NCI-H2171 (cell line): ENCODE measurements at places on chromosomes 6 and 20.

DNA sequence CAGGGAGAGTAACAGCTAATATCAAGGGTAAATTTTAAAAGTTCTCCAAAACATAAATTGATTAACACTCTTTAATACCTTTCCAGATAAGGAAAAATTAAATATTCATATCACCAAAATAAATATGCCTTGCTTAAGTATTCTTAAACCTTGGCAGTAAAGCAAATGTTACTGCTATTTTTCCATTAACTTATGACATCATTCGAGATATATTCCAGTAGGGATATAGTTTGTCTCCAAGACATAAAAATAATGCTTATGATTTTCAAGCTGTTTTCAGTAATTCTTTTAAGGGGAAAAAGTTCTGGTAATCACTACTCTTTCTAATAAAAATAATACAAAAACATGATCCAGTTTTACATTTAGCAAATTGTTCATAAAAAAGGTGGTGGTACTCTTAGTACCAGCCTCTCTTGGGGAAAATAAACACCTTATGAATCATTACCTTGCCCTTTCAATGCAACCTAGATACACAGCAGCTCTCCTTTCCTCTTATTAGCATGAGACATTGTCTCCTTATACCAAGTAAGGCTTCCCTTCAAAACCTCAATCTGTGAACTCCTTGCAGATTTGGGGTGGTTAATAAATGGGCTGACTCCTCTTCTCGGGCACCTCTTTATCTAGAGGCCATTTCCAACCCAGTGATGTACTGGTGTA lies 31.5 kb upstream of the LTV1 start:
- no peak for DNase-seq

- no peak for DNase-seq
Observed at GRCh38 chr20:49687595-49688567, 25.8 kb downstream of the B4GALT5 start.

GRCh38 chr6:25956226-25956625 lies 6.4 kb upstream of the TRIM38 start:
- DNase-seq: no peak

GRCh38 chr6:168774381-168774780 lies 333.4 kb downstream of the SMOC2 start:
- no peak for DNase-seq

DNA sequence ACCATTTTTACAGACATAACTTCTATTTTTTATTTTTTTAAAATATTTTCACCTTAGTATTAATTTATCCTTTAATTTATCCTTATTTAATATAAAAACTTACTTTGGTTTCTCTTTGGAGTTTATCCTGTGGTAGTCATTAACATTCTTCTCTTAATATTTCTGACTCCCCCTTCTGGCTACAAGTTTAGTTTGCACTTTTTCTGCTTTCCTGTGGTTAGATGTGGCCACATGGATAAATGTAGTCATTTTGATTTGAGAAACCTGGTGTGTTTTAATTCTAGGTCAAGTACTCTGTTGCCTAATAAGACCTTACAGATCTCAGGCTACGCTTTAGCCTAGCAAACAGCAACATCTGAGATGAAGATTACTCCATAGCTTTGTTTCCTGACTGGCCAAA lies 1187.5 kb downstream of the HACE1 start:
- no peak for DNase-seq

DNA sequence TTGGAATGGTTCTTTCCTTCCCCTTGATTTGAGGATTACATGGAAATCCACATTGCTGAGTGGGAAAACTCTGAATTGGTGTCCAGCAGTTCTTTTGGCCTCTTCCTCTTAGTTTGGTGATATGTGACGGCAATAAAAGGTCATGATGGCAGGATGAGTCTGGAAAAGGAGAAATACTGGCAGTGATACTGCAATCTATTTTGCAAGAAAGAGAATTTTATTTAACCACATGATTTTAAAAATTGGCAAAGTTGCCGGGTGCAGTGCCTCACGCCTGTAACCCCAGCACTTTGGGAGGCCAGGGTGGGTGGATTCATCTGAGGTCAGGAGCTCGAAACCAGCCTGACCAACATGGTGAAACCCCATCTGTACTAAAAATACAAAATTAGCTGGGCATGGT lies 73.1 kb downstream of the ADTRP start:
- no peak for DNase-seq

- no peak for DNase-seq
Observed at GRCh38 chr6:122833021-122833491, 44.0 kb downstream of the SMPDL3A start.

GRCh38 chr6:150380256-150380655 lies 11.4 kb downstream of the IYD start:
- no peak for DNase-seq

GRCh38 chr6:8481727-8482126 lies 46.4 kb upstream of the SLC35B3 start:
- DNase-seq: no peak

- DNase-seq: no peak
Observed at GRCh38 chr6:12436683-12437082, 146.5 kb downstream of the EDN1 start.

GRCh38 chr6:127347178-127347577 lies 3.8 kb upstream of the ECHDC1 start:
- DNase-seq: no peak

DNA sequence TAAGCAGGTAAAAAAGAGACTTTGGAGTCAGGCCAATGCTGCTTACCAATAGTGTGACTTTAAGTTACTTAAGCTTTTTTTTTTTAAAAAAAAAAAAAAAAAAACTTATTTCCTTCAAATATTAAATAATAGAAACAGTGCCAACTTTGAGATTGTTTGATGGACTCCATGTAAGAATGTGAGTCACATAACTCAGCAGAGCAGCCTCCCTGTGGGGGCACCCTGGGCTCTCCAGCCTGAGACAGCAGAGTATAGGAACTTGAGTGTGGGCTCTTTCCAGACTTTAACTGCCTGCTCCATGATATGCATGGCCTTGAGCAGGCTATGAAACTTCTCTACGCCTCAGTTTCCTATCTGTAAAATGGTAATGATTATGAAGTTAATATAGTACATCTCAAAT lies 113.3 kb upstream of the SAMD5 start:
- DNase-seq: no peak

DNA sequence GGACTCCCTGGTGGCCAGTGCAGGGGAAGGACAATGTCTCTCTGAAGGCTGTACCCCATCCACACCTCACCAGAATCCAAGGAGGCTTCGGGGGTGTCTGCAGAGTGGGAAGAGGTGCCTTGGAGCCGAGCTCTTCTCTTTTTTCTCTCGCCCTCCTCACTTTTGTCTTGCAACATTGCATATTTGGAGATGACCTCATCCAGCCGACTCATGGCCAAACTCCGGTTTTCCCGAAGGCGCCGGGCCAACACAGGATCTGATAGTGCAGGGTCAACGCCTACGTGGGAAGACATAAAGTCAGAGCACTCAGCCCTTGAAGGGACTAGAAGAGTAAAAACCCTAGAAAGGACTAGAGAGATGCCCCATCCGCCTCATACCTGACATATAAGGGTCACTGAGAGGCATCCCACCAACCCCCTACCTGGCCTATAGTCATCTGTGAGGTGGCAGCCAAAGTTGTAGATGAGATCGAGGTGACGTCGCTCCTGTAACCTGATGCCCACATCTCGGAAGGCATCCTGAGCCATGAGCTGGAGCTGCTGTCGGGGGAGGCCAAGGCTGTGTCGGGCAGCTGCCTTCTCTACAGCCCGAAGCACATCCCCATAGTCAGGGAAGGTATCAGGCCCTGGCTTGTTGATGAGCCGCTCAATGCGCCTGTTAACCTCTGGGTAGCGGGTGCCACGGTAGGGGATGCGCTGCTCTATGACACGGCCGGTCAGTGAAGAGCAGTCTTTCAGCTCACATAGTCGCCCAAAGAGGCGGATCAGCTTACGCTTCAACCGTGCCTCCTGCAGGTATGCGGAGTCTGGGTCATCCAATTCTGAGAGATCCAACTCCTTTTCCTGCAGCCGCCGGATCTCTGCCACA lies 3.0 kb upstream of the ZBTB22 start:
- DNase-seq: no peak

- DNase-seq: no peak
Observed at GRCh38 chr20:11901127-11901526, 16.6 kb upstream of the BTBD3 start.

DNA sequence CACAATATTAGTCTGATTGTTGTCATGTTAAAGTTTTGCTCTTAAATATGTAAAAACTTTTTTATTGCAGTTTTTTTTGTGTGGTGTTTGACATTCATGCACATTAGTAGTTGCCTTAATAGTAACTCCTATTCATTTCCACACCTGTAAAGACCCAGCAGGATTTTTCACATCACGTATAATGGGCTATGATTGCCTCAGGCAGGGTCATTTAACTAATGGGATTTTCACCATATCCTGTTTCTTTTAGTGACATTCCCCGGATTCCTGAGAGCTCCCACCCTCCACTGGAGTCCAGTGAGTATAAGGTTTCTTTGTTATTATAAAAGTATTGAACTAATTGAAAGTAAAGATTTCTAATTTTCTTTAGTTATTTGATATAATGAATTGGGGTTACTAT lies 359.2 kb downstream of the RIMS1 start:
- no peak for DNase-seq

DNA sequence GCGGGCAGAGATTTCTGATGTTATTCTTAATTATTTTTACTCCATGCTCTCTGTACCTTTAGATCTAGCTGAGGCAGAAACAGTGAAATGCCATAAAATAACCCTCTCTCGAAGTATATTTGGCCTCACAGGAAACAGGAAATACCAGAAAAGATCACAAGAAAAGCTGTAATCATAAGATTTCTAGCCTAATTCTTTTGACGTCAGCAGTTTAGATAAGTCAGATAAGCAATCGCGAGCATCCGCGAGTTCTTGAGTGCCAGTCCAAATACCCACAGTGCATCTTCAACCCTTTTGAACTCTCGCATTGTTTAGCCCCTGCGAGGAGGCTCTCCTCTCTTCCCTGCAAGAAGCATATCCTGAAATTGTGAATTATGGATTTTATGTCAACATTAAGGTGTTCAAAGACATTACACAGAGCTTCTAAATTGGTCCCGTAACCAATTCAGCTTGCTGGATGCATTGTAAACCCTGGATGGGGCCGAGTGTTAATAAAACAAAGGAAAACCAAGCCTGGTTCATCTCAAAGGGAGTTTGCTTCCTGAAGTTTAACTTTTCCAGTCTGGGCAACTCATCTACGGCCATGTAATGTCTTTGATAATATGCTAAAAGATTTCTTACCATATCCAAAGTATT lies 198.9 kb downstream of the MTFR2 start:
- no peak for DNase-seq

GRCh38 chr20:41299899-41300298 lies 17.6 kb downstream of the ZHX3 start:
- DNase-seq: no peak

DNA sequence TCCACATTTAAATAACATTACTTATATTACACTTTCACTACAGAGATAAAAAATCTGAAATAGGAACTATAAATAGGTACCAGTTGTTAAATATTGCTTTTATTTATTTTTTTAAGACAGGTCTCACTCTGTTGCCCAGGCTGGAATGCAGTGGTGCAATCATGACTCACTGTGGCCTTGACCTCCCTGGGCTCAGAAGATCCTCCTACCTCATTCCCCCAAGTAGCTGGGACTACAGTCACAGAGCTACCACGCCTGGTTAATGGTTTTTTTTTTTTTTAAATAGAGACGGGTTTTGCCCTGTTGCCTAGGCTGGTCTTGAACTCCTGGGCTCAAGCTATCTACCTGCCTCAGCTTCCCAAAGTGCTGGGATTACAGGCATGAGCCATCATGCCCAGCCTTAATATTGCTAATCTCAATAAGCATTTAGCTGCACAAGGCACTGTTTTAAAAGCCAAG lies 17.3 kb downstream of the EEF1E1 start:
- DNase-seq: no peak

GRCh38 chr20:23212464-23212995 lies 126.4 kb upstream of the CD93 start:
- no peak for DNase-seq

DNA sequence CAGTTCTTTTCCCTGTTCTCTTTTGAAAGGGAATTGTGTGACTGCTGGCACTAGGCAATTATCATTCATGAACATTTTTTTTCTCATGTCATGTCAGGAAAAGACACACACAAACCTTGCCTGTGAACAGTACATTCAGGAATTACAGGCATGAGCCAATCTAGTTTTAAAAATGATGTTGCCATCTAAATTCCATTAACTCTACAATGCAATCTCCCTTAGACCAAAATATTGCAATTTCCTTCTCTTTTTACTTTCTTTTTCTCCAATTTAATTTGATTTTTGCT lies 127.5 kb upstream of the STMND1 start:
- DNase-seq: no peak

GRCh38 chr20:21862956-21863355 lies 157.5 kb downstream of the PAX1 start:
- DNase-seq: no peak

DNA sequence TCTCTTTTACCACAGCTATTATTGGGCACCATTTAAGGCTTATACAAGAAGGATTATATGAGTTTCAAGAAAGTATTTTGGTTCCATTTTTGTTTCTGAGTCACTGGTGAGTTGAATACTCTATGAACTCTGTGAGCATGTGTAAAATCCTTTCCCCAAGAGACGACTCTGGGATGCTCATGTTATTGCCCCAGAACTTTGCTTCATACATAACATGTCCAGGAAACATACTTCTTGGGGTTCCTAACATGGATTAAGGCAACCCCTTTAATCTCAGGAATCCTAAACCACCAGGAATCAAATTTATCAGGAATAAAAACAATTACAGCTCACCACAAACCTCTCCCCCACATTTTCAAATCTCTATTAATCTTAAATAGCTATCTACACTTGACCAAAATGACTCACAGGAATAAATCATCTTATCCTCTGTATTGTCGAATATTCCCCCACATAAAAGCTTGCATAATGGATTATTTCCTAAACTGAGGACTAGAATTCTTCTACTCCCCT lies 117.5 kb upstream of the COL21A1 start:
- DNase-seq: no peak

DNA sequence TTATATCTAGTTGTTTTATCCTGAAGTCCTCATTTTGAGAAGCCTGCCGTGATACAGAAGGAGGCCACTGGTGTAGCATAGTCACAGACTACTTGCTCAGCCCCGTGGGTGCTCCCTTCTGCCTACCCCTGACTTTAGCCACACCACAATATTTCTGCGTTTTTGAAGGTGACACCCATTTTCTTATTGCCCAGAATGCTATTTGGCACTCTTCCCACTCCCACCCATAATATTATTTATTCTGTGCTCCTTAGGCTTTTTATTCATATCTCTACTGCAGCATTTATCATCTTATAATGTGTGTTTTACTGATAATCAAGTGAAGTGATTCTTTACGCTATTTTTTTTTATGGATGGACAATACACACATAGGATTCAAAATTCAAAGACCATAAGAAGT lies 107.3 kb downstream of the OR2B2 start:
- no peak for DNase-seq

GRCh38 chr20:33650111-33650752 lies 11.9 kb upstream of the C20orf144 start:
- DNase-seq: no peak

- DNase-seq: no peak
Observed at GRCh38 chr6:127564761-127565160, 12.2 kb upstream of the C6orf58 start.

DNA sequence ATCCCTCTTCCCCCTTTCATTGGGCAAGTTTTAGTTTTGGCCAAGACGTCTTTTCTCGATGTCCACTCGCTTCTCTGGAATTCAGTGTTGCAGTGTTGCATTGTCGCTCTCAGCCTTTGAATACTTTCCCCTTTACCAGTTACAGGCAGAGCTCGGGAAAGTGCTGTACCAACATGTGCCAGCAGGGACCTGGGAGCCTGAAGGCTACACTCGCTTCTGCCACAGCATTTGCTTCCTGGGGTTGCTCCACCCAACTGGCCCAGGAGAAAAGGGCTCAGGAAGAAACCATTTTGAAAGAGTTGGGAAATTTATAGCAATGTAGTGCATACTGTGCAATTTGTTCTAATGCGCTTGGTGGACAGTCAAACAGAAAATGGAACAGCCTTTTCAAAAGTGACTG lies 78.6 kb downstream of the LINC00237 start:
- DNase-seq: no peak
